ENCODE measurements at places on chromosomes 5 and 9. TPM values are rescaled to one million over a fixed set of nuclear protein-coding genes. Genes with fewer than 3 reads are reported as not detected.
A peak's percentile ranks its signal among the peaks of the same experiment; 100 is the strongest.

TLR4 gene
- total RNA-seq: 9.8 TPM

PRUNE2 gene
- 720 TPM for total RNA-seq

KLHL3 gene
- 4.7 TPM for total RNA-seq

FSD1L gene
- total RNA-seq: 3.8 TPM

ERCC8 gene
- total RNA-seq: 10.9 TPM

LEAP2 gene
- total RNA-seq: 0.12 TPM

C9orf152 gene
- 0.17 TPM for total RNA-seq

SREK1IP1 gene
- 9.8 TPM for total RNA-seq

CDHR2 gene
- 0.15 TPM for total RNA-seq

DNA sequence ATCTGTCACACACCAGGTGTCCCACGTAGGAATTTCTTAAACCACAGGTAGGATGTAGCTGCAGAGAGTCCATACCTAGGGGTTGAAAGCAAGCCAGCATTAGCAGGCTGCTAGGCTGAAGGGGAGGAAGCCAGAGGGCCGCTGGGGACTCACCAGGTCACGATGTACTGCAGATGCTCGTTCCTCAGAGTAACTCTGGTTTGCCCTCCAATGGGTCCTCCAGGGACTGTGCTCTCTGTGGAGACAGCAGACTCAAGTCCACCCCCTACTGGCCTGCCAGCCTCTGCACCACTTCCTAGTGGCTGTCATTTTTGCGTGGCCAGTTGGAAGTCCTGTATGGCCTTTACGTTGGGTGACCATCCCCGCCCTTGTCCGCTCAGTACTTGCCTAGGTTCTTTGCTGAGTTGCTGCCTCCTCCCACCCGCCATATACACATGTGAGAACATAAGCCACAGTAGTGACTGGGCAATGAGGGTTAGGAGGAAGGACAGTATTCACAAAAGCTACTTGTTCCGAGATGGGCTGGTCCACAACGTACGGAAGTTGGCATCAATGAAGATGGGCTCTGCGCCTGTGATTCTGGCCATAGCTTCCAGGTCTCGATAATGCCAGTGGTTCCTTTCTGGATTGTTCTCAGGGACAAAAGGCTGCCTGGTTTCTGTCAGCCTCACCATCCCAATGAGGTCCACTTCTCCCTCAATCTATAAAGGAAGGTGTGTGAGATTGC lies 4.1 kb downstream of the RPL7A start:
- ATAC-seq: no peak

GRCh38 chr5:63131626-63132285 lies 553.1 kb downstream of the LRRC70 start:
- ATAC-seq: no peak

GRCh38 chr9:86902991-86903733 lies 44.1 kb downstream of the GAS1 start:
- ATAC-seq: no peak

GRCh38 chr5:80935811-80936385 lies 24.3 kb upstream of the RASGRF2 start:
- ATAC-seq: no peak

DNA sequence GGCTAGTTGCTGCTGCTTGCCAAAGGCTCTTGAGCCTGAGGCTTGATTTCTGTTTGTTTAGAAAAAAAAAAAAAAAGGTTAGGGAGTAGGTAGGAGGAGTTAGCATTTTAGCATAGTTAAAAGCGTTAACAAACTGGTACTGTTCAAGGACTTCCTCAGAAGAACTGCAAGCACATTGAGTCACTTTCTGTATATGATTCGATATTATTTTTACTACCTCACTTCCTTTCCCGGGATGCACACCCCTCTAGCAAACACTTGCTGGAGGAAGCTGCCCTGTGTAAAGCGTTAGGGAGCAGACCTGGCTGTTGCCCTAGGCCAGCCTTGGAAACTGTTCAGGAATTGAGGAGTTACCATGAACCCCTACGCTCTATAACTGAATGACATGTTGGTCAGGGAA lies 15.7 kb upstream of the CEP120 start:
- ATAC-seq: no peak

GRCh38 chr9:115808108-115808507 lies 345.5 kb upstream of the PAPPA start:
- no peak for ATAC-seq

DNA sequence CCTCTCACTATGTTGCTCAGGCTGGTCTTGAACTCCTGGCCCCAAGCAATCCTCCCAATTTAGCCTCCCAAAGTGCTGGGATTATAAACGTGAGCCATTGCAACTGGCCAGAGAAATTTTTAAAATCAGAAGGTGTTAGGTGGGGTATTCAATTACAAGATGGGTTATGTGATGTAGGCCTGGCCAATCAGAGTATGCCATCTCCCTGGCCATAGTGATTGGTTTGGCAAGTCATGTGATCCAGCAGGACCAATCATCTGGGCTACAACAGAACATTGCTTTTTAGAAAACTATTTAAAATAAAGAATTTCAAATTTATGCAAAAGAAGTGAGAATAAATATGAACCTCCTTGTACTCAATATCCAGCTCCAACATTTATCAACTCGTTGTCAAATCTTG lies 22.4 kb downstream of the NMRK1 start:
- ATAC-seq: no peak

DNA sequence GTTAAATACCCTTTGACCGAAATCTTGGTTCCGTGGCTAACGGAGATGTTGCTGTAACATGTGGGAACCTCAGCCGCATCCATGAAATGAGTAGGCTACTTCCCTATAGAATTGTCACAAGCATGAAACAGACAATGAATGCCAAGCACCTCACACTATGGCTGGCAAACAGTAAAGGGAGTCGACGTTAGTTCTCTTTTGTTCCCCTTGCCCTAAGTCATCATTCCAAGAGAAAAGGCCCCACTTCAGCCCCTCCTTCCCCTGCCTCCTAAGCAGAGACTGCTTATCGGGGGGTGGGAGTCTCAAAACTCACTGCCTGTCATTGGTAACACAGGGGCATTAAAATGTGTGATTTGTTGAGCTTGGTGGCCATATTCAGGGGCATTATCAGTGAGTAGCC lies 159.6 kb downstream of the MAPKAP1 start:
- no peak for ATAC-seq

DNA sequence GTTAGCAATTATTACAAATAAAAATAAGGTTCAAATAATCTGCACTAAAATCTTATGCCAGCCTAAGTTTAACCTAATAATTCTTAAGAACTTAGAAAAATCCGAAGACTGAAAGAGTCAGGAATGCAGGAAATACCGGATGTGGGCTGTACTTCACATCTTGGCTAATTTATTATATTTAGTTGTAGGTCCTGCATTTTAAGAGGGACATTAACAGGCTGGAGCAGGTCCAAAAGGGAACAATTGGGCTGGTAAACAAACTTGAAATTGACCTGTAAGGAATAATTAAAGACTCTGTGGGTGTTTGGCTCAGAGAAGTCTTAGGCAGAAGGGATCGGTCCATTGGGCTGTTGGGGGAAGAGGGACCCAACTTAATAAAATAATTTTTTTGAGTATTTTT lies 18.4 kb downstream of the GLRA1 start:
- ATAC-seq: no peak

DNA sequence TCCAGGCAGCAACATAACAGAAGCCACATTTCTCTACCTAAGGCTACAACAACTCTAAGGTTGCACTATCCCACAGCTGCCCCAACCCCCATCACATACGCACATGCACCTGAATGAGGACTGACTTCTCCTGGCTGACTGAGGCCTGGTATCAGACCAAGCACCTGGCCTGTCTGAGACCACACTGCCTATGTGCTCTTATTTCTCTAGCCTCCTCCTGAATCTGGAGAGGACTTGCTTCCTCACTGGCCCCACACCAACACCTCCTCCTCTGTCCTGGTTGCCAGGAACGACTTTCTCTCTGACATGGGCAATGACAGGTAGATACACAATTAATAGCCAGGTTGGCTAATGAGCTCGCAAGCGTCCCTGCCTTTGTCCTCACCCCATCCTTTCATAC lies 14.9 kb upstream of the VDAC1 start:
- no peak for ATAC-seq

DNA sequence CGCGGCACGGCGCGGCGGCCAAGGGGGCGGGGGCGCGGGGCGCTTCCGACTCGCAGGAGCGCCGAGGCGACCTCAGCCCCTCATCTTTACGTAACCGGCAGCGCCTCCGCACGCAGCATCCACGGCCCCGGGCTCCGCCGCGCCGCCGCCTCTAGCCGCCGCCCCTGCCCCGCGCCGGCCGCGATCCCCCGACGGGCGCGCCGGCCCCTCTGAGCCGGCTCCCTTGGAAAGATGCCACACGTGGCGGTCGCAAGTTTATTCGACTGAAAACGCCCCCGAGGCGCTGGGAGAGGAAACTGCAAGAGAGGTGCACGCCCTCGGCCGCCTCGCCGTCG lies 1.0 kb downstream of the KLF9 start:
- peak; percentile 5 for ATAC-seq

DNA sequence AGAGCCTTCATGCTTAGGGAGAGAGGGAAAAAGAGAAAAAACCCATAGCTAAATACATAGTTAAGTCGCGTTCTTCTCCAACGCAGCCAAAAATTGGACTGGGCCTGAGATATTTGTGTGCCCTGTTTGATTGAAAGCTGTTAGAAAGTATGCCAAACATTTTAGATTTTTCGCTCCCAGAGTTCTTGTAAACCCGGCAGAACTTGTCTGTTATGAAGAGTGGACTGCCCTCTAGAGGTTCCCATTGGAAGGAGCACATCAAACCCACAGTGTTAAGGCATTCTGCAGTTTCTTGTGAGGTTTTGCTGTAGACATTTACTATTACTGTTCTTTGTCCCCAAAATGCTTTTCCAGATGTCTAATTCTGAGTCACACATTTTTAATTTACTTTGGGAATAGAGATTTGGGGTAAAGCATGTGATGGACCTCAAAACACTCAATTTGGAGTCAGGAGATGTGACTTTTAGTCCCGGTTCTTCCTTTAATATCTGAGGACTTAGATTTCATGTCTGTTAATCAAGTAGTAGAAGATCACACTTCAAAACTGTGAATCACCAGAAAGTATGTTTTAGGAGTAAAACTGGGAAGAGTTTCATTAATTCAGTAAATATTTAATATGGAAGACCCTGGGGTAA lies 96.6 kb downstream of the PCSK1 start:
- ATAC-seq: peak; percentile 65

GRCh38 chr9:130331573-130331972 lies 66.0 kb downstream of the HMCN2 start:
- ATAC-seq: peak; percentile 79

- peak; percentile 66 for ATAC-seq
These were observed 114.5 kb upstream of the LMX1B start for GRCh38 chr9:126499005-126499910.

DNA sequence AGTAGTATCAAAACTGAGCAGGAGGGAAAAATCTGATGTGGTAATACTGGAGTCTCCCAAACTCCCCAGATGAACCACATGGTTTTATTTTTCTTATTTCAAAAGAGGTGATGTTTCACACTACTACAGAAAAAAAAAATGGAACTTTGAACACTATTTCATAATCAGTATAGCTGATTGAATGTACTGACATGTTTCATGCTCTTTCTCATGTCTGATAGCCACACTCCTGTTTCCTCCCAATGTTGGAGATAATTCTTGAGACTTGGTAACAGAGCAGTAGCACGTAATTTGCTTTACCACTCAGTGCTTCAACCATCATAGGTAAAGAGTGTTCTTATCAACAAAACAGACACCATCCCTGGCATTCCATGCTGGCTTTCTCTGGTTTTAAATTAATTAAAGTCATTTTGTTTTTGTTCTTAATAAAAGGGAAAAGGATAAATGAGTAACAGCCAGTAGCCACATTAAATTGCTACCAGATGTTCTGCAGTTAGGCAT lies 85.2 kb downstream of the MUSK start:
- peak; percentile 63 for ATAC-seq

DNA sequence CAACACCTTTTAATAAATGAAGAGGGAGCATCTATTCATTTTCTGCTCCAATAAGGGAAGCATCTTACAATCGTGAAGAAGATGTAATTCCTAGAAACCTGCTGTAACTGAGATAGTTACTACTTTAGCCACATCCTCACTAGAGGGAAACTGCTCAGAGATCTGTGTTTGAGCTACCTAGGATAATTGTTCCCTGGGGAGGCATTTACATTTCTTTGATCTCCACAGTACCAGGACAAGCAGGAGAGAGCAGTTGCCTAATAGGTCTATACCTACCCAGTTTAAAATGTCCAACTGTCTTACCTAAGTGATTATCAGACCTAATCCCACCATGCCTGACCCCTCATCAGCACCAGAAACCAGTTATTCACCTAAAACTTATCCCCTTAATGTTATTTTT lies 196.9 kb downstream of the TUSC1 start:
- ATAC-seq: no peak

- no peak for ATAC-seq
These were observed 249.6 kb downstream of the FANCC start for GRCh38 chr9:95067897-95068296.

DNA sequence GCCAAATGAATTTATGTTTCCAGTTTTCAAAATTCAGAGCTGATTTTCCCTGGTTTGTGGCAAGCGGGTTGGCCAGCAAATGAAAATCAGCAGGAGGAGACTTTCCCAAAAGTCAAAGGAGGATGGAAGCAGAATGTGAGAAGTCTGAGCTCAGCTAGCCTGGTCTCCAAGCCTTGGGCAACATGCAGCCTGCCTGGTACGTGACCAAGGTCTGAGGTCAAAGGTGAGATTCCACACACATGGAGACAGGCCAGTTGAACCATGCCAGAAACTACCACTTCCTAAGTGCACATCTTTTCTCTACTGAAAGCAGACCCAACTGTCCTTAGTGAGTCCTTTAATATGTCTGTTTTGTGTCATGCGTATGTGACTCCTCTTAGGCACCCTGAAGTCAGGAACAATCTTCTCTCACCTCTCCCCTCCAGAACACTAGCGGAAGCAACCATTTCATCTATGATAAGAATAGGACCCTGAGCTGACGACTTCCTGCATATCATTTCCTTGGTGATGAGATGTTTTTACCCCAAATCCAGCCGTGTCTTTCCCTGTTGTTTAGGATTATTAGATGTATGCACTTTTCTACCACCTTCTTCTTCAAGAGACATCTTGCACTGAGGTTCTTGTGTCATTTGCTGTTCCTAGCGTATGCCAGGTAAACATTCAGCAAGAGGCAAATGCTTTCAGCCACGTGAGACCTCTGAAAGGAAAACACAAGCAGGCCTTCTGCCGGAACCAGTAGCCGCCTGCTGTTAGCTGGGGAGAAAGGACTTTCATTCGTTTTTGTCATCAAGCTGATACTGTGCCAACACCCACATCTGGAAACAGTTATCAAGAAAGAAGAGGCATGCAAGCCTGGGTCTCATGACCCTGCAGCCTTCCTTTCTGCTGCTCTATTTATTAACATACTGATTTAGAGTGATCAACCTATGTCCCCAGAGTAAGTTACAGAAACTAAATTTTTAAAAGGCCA lies 9.7 kb upstream of the TGFBI start:
- ATAC-seq: peak; percentile 76

DNA sequence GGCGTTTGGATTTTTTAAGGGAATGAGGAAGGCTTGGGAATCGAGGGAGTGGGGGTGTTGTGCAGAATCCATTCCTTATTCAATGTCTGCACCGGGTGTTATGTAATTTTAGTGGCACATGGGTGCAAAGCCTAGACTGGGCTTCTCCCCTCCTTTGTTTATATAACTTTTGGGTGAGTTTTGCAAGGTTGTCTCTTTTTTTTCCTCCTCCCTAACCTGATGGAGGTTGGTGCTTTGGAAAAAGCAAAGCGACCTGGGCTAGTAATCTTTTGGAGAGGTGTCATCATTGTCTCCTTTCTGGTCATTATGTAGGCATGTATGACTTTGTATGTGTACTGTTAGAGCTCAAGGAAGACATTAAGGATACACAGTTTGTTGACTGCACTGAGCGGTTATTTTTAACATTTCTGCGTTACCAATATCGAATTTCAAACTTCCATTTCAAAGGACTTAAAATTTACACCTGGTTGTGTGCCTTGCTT lies 3.1 kb downstream of the SMARCA2 start:
- ATAC-seq: no peak

All from gastroesophageal sphincter (tissue), 4 donors.